ENCODE measurements at places on chromosomes 13 and 19.

DNA sequence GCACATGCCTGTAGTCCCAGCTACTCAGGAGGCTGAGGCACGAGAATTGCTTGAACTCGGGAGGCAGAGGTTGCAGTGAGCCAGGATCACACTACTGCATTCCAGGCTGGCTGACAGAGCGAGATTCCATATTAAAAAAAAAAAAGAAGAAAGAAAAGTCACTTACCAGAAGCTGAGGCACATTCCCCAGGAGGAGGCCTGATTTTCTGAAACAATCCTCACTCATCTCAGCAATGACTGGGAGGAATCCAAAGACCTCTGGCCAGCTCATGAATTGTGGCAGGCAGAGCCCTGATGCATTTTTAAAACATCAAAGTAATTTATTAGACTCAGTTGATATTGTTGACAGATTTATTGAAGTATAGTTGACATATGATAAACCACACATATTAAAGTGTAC lies 206.3 kb downstream of the FOXO1 start:
- DNase-seq, result no peak
- no peak overlapping the region for H3K4me3 ChIP-seq
- H3K27me3 ChIP-seq, result no peaks in the 10 kb centered on the region

- no peaks in the 10 kb centered on the region for H3K36me3 ChIP-seq
- no peaks in the 10 kb centered on the region for H3K4me1 ChIP-seq
- no peak overlapping the region for H3K27ac ChIP-seq
- no peak overlapping the region for H3K4me3 ChIP-seq
- DNase-seq, result peak; percentile 40
- no peaks in the 10 kb centered on the region for H3K27me3 ChIP-seq
Measured at GRCh38 chr13:85864963-85865530, 65.8 kb upstream of the SLITRK6 start.

- H3K36me3 ChIP-seq, result no peaks in the 10 kb centered on the region
- no peak overlapping the region for H3K4me3 ChIP-seq
- H3K27ac ChIP-seq, result no peak overlapping the region
- no peaks in the 10 kb centered on the region for H3K27me3 ChIP-seq
Measured at GRCh38 chr13:50388481-50388880, 373.2 kb downstream of the KCNRG start.

- H3K4me3 ChIP-seq, result no peak overlapping the region
- no peak for DNase-seq
- no peaks in the 10 kb centered on the region for H3K36me3 ChIP-seq
- H3K27ac ChIP-seq, result no peak overlapping the region
Measured at GRCh38 chr13:30780338-30780981, 45.1 kb downstream of the ALOX5AP start.

- H3K27ac ChIP-seq, result no peak overlapping the region
- no peaks in the 10 kb centered on the region for H3K36me3 ChIP-seq
- no peaks in the 10 kb centered on the region for H3K4me1 ChIP-seq
- DNase-seq, result no peak
Measured at GRCh38 chr13:74300162-74300561, 166.0 kb upstream of the KLF12 start.

- no peaks in the 10 kb centered on the region for H3K4me1 ChIP-seq
- H3K4me3 ChIP-seq, result no peak overlapping the region
- H3K27me3 ChIP-seq, result no peaks in the 10 kb centered on the region
- H3K27ac ChIP-seq, result no peak overlapping the region
- DNase-seq, result no peak
Measured at GRCh38 chr19:8185343-8186068, 23.7 kb upstream of the CERS4 start.

DNA sequence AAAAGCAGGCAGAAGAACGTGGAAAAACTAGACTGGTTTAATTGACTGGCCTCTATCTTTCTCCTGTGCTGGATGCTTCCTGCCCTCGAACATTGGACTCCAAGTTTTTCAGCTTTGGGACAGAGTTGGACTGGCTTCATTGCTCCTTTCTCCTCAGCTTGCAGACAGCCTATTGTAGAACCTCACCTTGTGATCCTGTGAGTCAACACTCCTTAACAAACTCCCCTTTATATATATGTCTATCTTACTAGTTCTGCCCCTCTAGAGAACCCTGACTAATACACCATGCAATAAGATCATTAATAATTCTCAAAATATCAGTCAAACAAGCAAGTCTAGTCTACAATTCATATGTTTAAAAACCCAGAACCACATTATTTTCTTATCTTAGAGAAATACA lies 662.4 kb downstream of the TBC1D4 start:
- H3K27ac ChIP-seq, result no peak overlapping the region
- no peaks in the 10 kb centered on the region for H3K27me3 ChIP-seq
- DNase-seq, result no peak
- no peaks in the 10 kb centered on the region for H3K36me3 ChIP-seq
- H3K4me3 ChIP-seq, result no peak overlapping the region
- no peaks in the 10 kb centered on the region for H3K4me1 ChIP-seq

DNA sequence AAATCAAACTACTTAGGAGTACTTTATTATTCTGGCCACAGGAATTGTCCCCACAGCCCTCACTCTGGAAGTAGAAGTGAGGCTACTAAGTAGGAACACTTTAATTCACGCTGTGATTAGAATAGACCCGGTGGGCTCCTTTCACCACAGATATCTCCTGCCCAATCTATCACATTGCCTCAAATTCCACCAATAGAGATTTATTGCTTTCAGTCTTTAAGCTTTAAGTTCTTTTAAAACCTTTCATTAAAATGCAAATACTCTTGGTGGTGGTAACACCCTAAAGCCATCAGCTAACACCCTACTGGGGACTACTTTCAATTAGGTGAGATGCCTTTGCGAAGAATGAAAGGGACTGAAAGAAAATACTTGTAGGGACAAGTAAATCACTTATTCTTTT lies 181.9 kb downstream of the DACH1 start:
- H3K4me3 ChIP-seq, result no peak overlapping the region
- H3K36me3 ChIP-seq, result no peaks in the 10 kb centered on the region
- no peak overlapping the region for H3K27ac ChIP-seq

GRCh38 chr19:41175801-41176777 lies 16.9 kb upstream of the CYP2S1 start:
- H3K4me1 ChIP-seq, result peaks cover 14% of the 10 kb centered on the region
- H3K27me3 ChIP-seq, result no peaks in the 10 kb centered on the region

GRCh38 chr19:11692127-11692790 lies 46.5 kb downstream of the ZNF823 start:
- no peak overlapping the region for H3K27ac ChIP-seq
- no peaks in the 10 kb centered on the region for H3K4me1 ChIP-seq
- no peak for DNase-seq
- no peak overlapping the region for H3K4me3 ChIP-seq

GRCh38 chr13:51258612-51259548 lies 36.7 kb downstream of the FAM124A start:
- DNase-seq, result no peak
- no peaks in the 10 kb centered on the region for H3K27me3 ChIP-seq
- no peak overlapping the region for H3K4me3 ChIP-seq
- no peak overlapping the region for H3K27ac ChIP-seq

DNA sequence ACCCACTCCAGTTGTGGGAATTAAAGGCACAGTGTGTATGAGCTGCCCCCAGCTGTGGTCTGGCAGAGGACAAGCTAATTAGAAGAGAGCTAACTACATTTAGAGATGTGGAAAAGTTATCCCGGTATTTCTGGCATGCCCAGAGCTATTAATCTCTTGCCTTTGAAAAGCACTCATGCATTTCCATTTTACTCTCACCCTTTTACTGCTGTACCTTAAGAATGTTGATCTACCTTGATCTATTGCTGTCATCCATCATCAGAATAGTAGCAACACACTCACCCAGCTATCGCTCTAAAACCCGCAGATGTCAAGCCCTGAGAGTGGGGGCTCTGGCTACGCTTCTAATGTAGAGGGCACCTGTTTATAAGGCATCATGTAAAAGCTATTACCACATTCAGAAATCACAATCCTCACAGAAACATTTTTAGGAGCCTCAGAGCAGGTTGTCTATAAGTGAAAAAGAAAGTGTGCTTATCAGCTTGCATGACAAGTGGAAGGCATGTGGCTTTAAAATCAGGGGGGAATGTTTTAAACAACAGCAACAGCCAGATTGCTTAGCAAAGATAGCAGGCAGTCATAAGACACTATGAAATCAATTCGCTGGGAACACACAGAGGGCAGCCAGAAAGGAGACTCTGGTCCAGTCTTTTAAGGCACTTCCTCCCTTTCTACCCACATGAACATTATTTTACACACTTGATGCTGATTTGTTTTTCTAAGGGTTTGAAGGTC lies 224.2 kb upstream of the IRS2 start:
- no peaks in the 10 kb centered on the region for H3K36me3 ChIP-seq

DNA sequence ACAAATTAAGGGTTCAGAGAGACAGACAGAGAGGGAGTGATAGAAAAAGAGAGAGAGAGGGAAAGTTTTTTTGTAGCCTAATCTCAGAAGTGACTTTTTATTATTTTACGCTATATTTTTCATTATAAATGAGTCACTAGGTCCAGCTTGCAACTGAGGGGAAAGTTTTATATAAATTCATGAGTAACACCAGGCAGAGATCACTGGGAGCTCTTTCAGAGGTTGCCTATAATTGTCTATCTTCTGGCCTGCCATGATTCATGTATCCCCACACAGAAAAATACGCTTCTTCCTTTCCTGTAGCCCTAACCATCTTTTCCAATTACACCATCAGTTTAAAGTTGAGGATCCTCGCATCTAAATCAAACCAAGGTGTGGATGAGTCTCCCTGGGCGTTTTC lies 467.9 kb downstream of the SLITRK1 start:
- no peak for DNase-seq
- no peak overlapping the region for H3K27ac ChIP-seq
- no peaks in the 10 kb centered on the region for H3K4me1 ChIP-seq
- no peaks in the 10 kb centered on the region for H3K27me3 ChIP-seq
- no peak overlapping the region for H3K4me3 ChIP-seq

- H3K36me3 ChIP-seq, result no peaks in the 10 kb centered on the region
- no peaks in the 10 kb centered on the region for H3K4me1 ChIP-seq
- H3K27me3 ChIP-seq, result no peaks in the 10 kb centered on the region
- H3K27ac ChIP-seq, result no peak overlapping the region
Measured at GRCh38 chr13:60379837-60380565, 17.0 kb upstream of the TDRD3 start.

GRCh38 chr19:2015608-2015950 lies at the start of gene BTBD2:
BTBD2 (minus strand) TSS chr19:2015714; CDS start chr19:2015703, 11 bp downstream.
- H3K27ac ChIP-seq, result no peak within 1 kb of the TSS
- H3K27me3 ChIP-seq, result no peaks in the 10 kb centered on the region
- no peaks in the 10 kb centered on the region for H3K36me3 ChIP-seq
- DNase-seq, result no peak
- peak within 1 kb of the TSS; percentile 51 for H3K4me3 ChIP-seq
- 0 out of 2 replicates have a peak, but pooled peaks cover 3% of the 10 kb centered on the region for H3K4me1 ChIP-seq

- no peaks in the 10 kb centered on the region for H3K36me3 ChIP-seq
- no peak overlapping the region for H3K4me3 ChIP-seq
- H3K27me3 ChIP-seq, result peaks cover 7% of the 10 kb centered on the region
- DNase-seq, result no peak
- H3K4me1 ChIP-seq, result no peaks in the 10 kb centered on the region
Measured at GRCh38 chr19:33578697-33579096, 43.1 kb upstream of the CHST8 start.

DNA sequence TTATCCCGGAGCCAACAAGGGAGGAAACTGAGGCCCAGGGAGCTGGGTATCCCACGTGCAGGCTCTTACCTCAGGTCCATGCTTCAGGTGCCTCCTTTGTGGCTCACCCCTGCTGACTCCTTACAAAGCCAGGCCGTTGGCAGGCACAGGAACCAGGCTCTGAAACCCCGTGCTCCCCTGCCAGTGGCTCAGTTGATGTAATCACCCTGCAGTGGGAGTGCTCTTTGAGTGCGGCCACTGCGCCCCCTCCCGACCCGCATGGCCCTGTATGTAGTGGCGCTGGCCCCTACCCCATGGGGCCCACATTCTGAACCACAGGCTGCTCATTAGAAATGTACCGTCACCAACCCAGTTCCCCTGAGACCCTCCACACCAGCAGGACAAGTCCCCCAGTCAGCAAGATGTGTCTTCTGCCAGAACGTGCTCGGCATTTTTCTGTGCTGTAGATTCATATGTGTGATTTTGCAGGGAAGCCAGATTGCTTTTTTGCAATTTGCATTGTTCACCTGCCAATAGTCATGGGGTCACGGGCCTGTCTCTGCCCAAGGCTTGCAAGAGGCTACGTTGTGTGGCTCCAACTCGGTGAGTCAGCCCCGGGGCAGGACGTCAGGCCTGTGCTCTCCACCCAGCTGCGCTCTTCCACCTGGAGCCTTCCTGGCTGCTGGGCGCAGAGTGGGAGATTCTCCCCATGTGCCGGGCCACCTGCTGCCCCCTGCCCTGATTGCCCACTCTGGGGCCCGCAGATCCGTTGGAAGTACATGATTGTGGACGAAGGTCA lies 60.3 kb downstream of the SMARCA4 start:
- H3K27me3 ChIP-seq, result no peaks in the 10 kb centered on the region
- peaks cover 89% of the 10 kb centered on the region for H3K36me3 ChIP-seq
- H3K4me1 ChIP-seq, result no peaks in the 10 kb centered on the region
- no peak overlapping the region for H3K4me3 ChIP-seq
- H3K27ac ChIP-seq, result no peak overlapping the region

- no peaks in the 10 kb centered on the region for H3K36me3 ChIP-seq
- no peaks in the 10 kb centered on the region for H3K27me3 ChIP-seq
- DNase-seq, result no peak
- no peak overlapping the region for H3K27ac ChIP-seq
- H3K4me1 ChIP-seq, result no peaks in the 10 kb centered on the region
Measured at GRCh38 chr13:40139896-40140520, 484.5 kb downstream of the COG6 start.

- H3K36me3 ChIP-seq, result peaks cover 28% of the 10 kb centered on the region
- H3K27me3 ChIP-seq, result no peaks in the 10 kb centered on the region
- no peak overlapping the region for H3K4me3 ChIP-seq
- peak; percentile 92 for DNase-seq
- H3K27ac ChIP-seq, result peak overlapping the region; percentile 89
Measured at GRCh38 chr19:16373532-16373931, 48.9 kb downstream of the KLF2 start.

GRCh38 chr19:7846155-7846646 lies 16.2 kb downstream of the EVI5L start:
- H3K4me3 ChIP-seq, result no peak overlapping the region
- no peaks in the 10 kb centered on the region for H3K27me3 ChIP-seq
- H3K36me3 ChIP-seq, result no peaks in the 10 kb centered on the region
- no peak for DNase-seq
- no peaks in the 10 kb centered on the region for H3K4me1 ChIP-seq
